NCI-H510A treated with DMSO at 0.1 percent for 48 hours (cell line): ENCODE measurements at places on chromosomes 12 and 14.

DNA sequence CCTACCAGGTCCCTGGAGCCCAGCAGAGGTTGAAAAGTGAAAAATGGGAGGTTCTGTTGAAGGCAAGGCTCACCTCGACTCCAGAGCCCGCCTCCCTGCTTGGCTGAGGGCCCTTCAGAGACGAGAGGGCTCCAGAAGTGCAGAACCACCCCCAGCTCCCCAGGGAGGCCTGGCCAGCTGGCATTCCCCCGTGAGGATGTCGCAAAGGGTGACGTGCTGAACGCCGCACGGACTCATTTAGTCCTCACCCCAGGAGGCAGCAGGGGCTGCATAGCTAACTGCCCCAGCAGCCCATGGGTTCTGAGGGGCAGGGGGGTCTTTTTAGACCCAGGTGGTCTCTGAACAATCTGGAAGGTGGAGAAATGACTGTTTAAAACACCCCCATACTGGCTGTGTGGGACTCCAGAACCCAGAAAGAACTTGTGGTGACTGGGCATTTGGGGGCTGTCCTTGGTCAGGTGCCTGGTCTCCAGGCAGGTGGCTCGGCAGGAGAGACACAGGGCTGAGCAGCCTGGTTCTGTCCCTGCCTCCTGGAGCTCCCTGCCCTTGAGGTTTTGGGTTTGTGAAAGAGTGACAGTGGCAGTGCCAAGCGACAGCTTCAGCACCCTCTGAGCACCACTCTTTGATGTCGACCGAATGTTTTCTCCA lies 32.0 kb downstream of the ANAPC7 start:
- DNase-seq, result peak; percentile 54

DNA sequence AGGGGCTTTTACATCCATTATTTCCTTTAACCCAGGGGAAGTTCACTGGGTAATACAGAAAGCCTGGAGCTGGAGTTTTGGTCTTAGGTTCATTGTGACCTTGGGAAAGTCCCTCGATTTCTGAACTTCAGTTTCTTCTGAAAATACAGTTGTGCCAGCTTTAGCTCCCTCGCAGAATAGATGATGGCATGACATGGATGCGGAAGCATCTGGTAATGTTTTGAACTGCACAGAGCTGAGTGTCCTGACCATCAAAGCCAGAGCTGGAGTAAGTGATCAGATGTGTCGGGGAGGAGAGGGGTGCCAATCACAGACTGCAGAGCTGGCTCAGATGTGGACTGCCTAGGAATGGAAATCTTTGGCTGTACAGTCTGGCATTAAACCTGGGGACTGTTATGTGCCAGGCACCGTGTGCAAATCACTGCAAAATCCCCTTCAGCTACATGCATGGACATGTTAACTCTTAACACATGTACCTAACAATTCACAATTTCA lies 180.9 kb downstream of the ETV6 start:
- DNase-seq, result no peak

- no peak for DNase-seq
Observed at GRCh38 chr14:88426271-88426670, 40.8 kb downstream of the SPATA7 start.

DNA sequence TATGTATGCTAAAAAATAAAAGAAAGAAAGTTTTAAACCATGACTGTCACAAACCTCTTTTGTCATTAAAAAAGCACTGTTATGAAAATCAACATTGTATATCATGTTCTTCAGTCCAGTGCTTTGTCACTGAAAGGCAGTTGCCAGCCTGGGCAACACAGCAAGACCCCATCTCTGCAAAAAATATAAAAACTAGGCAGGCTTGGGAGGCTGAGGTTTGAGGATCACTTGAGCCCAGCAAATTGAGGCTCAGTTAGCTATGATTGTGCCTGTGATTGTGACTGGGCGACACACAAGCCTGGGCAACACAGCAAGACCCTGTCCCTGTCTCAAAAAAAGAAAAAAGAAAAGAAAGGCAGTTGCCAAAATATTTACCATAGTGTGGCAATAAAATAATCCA lies 102.7 kb upstream of the NAP1L1 start:
- no peak for DNase-seq

DNA sequence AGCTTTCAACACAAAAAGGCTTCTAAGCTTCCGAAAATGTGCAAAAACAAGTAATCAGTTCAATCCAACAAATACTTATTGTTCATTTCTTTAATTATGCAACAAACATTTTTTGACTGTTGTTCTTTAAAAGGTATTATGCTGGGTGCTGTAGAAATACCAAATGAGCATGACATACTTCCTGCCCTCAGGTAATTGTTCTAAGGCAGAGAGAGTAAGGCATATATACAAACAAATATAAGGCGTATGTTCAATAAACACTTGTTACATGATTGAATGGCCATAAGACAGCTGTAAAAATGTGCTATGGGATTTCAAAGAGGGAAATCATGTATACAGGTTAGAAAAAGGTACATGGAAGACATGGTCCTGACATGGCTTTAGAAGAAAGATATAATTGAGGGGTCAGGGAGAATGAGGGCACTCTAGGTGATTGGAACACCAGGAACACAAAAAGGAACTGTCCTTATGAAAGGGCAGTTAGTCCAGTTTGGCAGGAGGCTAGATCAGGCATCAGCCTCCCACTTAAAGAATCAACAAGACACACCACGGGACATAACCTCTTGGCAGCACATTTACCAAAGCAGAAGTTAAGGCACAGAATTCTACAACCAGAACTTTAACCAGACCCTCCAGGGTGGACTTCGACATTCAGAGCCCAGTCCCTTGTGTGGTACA lies 135.8 kb upstream of the SCAF11 start:
- peak; percentile 61 for DNase-seq

DNA sequence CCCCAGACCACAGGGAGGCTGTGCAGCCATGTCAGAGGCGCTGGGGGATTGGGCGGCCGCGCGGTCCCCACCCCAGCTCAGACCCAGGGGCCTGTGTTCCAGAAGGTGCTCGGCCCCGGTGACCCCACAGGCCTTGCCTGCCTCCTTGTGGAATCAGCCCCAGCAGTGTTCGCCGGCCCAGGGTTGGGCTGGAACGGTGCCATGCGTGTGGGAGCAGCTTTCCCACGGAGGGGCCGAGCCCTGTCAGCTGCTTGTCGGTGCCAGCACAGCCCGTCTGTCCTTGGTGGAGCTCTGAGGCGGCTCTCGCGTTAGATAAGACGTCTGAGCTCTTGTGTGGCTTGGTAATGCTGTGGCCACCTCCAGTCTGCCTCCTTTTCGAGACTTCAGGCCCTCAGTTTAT lies 8.5 kb downstream of the ZFYVE21 start:
- no peak for DNase-seq

- no peak for DNase-seq
Observed at GRCh38 chr14:60313093-60313492, 64.1 kb downstream of the PPM1A start.

GRCh38 chr12:30026621-30027234 lies 243.0 kb upstream of the TMTC1 start:
- no peak for DNase-seq

DNA sequence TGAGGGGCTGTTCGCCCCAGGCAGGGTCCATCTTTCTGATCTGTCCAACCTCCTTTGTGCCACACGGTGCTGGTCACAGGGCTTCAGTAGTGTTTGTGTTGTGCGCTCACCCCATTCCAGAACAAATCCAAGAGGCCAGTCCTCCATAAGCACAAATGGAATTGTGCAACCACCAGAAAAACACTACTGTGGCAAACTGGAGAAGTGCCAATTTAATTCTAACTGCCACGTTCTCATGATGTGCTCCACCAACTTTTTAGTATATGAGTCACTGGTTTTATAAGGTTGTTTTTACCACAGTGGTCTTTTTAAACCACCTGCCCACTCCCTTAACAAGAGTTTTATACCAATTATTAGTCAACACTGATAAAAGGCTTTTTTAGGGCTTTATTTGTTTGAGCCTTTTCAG lies 380.2 kb downstream of the NAV3 start:
- DNase-seq, result peak; percentile 70

GRCh38 chr14:73717711-73718417 lies 3.7 kb upstream of the PNMA1 start:
- no peak for DNase-seq

DNA sequence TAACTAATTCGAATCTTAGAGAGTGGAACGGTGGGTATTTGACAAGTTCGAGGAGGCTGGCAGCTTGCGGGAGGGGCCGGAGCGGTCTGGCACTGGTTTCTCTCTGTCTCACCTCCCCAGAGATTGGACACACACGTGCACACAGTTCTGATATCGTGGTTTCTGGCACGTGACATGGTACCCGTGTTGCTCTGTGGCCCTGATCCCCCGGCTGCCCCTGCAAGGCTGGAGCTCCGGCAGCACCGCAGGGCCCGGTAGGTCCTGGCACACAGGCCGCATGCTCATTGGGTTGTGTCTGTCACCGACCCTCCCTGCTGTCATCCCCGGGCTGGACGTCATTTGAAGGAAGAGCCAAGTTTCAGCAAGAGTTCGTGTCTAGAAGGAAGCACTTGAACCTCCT lies 82.7 kb downstream of the PPP2R5C start:
- no peak for DNase-seq

- no peak for DNase-seq
Observed at GRCh38 chr12:23699031-23699430, 250.4 kb downstream of the SOX5 start.

GRCh38 chr12:46660719-46661109 lies 165.1 kb downstream of the SLC38A4 start:
- DNase-seq, result no peak

DNA sequence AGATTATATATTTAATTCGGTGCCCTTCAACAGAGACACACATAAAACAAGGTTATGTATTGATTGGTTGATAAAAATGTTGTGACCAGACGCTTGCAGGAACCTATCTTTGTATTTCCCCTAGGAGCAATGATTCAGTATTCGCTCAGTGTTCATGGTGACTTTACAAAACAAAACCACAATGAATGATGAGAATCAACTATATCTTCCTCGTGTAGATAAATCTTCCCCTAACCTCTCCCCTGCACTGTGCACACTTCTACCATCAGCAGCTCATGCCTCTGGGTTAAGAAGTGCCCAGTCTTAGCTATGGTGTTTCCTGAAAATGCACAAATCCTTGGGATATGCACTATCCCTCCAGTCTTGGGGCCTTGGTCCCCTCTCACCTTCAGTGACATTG lies 16.3 kb downstream of the RIN3 start:
- no peak for DNase-seq

DNA sequence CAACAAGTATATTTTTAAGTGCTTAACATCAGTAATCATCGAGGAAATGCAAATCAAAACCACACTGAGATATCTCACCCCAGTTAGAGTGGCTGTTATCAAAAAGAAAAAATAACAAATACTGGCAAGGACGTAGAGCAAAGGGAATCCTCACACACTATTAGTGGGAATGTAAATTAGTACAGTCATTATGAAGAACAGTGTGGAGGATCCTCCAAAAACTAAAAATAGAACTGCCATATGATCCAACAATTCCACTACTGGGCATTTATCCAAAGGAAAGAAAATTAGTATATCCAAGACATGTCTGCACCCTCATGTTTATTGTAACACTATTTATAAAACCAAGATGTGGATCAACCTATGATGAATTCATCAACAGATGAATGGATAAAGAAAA lies 149.0 kb upstream of the PWP1 start:
- no peak for DNase-seq

DNA sequence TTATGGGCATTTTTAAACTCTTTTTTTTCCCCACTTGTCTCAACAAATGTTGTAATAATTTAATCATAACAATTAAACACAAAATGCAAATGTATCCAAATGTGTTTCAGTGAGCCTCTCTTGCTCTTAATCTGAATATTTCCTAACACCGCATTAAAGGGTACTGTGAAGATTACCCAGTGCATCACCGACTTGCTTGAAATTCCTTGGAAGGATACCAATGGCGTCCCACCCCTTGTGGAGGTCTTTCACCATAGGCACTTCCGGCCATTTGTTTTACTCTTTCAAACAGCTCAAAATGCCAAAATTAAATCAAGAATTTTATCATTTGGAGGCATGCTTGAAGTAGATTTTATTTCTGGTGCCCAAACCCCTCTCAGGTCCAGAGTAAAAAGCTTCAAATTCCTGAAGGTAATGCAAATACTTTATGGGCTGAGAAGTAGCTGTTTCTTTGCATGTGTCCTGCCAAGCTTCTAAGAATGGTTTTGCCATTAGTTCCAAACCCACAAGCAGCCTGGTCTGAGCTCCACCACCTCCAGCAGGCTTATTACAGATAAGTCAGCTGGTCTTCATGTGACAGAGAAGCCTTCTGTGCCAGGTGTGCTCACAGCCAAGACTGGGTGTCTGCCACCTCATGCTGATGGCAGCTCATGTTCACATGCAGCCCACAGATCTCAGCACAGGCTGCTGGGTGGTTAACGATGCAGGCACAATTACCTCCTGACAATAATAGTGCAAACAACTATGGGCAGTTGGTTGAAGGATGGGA lies 16.4 kb upstream of the NUDT4 start:
- no peak for DNase-seq

GRCh38 chr12:51132693-51133092 lies 40.2 kb downstream of the TFCP2 start:
- DNase-seq, result no peak

DNA sequence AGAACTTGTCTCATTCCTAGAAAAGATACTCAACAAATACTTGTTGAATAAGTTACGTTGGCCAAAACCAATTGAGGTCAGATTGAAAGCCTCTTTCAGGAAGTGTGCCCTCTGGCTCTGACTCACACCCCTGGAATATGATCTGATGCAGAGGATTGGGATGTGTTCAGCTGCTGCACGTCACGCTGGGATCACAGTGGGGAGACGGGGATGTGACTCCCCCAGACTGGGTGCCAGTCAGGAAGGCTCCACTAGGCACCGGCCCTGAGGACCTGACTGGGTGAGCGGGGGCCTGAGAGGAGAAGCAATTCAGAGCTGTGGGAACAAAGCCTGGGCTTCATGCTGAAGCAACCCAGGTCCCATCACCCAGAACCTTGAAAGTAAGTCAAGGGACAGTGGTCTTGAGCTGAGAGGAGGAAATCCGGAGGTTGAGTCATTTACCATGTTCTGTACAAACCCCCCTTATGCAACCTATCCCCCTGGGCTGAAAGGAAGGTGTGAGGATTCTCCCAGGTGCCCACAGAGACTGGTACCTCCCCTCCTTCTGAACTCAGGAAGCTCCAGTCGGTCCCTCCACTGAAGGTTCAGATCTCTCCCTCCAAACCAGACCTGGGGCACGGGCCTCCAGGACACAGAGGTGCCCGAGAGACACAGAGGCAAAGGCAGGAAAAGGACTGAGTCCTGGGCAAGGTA lies 3.9 kb downstream of the CEBPE start:
- DNase-seq, result no peak
